ENCODE measurements at places on chromosomes 1 and 21.
A peak's percentile ranks its signal among the peaks of the same experiment; 100 is the strongest.

GRCh38 chr21:43369124-43369523 lies 57.8 kb downstream of the SIK1 start:
- no peak for DNase-seq

DNA sequence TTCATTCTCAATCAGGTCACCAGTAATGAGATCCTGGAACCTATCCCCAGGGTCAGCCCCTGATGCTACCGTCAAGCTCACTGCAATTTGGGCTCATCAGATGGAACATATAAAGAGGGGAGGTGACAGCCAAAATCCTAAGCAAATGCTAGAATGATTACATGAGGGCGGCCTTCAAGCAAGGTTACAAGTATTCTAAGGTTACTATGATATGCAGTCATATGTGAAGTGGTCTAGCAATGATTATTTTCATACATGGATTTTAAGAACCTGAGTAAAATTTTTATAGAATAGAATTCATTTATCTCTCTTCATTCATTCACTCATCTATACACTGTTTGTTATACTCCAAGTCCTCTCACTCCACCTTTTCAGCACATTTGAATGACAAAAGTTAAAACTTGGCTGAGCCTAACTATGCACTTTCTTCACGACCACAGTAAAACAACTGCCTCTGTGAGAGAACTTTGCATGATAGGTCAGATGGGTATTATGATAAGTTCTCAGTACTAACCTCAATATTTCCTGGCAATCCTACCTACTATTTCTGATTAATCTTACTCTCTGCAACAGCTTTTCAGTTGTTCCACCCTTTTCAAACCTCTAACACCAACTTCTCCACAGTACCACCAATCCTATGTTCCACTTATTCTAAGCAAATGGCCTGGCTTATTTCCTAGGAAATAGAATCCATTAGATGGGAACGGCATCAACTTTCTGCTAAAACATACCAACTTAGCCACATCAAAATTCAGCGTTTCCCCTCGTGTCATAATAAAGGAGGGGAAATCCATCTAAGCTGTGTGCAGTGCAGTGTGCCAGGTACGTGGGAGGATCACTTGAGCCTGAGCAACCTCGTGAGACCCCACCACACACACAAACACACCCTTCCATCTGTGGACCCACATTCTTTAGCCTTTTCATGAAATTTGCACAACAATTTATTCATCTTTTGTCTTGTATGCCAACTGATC lies 32.0 kb downstream of the LHX9 start:
- no peak for DNase-seq

- DNase-seq: no peak
These were observed 17.2 kb downstream of the JAK1 start for GRCh38 chr1:64948905-64949833.

DNA sequence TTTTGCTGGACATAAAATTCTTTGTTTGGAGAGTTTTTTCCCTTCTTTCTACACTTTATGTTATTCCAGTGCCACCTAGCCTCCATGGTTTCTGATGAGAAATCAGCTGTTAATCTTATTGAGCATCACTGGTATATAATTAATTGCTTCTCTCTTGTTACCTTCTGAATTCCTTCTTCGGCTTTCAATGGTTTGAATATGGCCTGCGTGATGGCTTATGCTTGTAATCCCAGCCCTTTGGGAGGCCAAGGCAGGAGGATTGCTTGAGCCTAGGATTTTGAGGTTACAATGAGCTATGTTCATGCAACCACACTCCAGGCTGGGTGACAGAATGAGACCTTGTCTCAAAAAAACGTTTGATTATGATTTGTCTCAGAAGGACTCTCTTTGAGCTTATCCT lies 13.0 kb upstream of the CNIH4 start:
- no peak for DNase-seq

GRCh38 chr1:41371630-41372599 lies 10.7 kb downstream of the FOXO6 start:
- peak; percentile 66 for DNase-seq

DNA sequence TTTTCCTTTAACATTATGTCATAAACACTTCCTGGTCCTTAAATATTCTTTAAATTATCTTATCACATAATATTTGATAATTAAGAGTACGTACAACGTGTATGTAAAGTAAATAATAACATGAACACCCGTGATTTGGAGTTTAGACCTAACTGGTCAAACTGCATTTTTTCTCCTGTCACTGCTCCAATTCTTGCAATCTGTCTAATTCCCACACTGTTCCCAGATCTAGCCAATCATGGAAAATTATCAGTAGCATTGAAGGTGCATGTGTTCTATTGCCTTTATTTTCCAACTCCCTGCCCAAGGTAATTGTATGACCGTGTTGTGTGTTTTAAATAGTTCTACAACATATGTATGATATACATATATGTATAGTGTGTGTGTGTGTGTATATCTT lies 2.1 kb upstream of the PM20D1 start:
- no peak for DNase-seq

DNA sequence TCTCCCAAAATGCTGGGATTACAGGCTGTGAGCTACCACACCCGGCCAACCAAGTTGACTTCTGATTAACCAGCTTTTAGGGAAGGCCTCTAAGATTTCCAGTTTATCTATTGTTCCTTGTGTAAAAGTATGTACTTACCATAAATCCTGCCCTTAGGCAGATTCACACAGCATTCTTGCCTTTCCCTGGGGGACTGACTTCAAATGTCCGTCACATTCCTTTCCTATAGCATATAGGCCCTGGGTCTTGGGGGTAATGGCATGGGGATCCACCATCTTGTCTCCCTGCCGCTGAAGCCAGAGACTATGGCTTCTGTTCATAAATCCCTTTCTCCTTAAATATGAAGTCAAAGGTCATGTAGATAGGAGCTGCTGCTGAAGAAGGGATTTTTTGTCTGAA lies 872 bp upstream of the PINK1 start:
- DNase-seq: no peak

- DNase-seq: no peak
These were observed 33.7 kb upstream of the IFI44L start for GRCh38 chr1:78586572-78586971.

DNA sequence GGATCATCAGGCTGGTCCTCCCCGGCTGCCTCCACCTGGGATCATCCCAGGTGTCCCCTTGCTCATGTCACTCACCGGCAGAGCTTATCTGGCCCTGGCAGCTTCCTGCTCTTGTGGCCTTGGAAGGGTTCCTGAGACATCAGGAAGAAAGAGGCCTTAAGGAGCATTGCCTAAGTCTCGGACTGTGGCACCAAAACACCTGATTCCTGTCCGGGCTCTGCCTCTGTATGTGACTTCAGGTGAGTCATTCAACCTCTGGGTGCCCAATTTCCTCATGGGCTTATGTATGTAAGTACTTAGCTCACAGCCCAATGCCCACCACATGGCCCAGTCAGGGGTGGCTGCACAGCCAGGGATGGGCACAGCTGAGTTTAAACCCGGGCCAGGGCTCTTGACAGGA lies 255.9 kb upstream of the VAMP3 start:
- no peak for DNase-seq

- DNase-seq: no peak
These were observed 9.0 kb upstream of the SRM start for GRCh38 chr1:11068600-11069473.

GRCh38 chr1:71428029-71428428 lies 347.2 kb upstream of the ZRANB2 start:
- DNase-seq: no peak

- DNase-seq: peak; percentile 44
These were observed 176.0 kb downstream of the CAMTA1 start for GRCh38 chr1:6961289-6961688.

DNA sequence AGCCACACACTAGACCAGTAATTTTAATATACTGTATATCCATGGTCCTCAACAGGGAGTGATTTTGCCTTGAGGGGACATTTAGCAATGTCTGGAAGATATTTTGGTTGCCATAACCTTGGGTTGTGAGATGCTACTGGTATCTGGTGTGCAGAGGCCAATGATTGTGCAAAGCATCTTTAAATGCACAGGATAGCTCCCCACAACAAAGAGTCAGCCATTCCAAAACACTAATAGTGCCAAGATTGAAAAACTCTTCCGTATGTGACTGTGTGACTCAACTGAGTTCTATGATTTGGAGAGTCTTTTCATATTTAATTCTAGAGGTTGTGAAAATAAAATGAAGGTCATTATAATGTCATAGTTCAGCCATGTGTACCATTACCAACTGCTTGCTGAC lies 141.4 kb upstream of the CACYBP start:
- DNase-seq: no peak

GRCh38 chr1:64348961-64349648 lies 120.8 kb upstream of the CACHD1 start:
- no peak for DNase-seq

DNA sequence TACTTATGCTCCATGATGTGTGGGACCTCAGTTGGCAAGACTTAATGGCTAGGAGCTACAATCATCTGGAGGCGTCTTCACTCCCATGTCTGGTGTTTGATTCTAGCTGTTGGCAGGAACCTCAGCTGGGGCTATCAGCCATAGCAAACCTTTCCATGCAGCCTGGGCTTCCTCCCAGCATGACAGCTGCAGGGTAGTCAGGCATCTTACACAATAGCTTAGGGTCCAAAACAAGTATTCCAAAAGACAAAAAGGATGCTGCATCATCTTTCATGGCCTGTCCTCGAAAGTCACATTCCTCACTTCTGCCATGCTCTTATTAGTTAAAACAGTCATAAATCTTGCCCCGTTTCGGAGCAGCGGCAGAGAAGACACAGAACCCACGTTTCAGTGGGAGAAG lies 90.9 kb downstream of the LRRC8C start:
- DNase-seq: no peak

- DNase-seq: no peak
These were observed 5.8 kb downstream of the PAFAH2 start for GRCh38 chr1:25991937-25992688.

- DNase-seq: no peak
These were observed 147.9 kb downstream of the MRPL39 start for GRCh38 chr21:25459365-25459764.

DNA sequence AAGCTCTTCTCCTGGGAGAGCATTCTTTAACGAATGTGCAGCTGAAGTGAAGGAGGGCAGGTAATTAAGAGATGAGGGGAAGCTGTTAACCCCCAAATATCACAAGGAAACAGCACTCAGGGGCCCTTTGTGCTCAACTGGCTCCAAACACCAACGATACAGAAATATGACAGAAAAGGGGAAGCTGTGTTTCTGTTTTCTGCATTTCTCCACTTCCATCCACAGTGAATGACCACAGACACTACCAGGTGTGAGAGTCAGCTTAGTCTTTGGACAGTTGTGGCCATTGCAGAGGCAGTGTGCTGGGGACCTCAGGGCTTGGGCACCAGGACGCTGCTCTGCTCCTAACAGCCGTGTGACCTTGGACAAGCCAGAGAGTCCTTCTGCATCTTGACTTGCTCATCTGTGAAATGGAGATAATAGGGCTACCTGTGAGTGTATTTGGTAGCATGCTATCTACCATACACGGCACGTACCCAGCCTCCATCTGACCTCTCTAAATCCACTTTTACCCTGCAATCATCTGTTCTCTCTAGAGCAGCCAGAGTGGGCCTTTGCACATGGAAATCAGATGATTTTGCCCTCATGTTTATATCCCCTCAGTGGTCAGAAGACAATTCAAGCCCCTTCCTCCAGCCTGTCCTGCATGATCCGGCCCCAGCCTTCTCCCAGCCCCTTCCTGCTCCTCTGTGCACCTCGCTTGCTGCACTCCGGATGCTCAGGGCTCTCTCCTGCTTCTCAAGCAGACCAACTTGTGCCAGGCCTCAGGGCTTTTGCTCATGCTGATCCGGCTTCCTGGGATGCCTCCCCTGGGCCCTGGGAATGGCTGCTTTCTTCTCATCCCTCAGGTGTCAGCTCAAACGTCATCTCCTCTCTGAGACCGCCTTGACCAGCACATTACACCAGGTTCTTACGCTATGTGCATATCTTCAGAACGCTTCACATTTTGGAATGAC lies 4.7 kb upstream of the TINAGL1 start:
- no peak for DNase-seq

DNA sequence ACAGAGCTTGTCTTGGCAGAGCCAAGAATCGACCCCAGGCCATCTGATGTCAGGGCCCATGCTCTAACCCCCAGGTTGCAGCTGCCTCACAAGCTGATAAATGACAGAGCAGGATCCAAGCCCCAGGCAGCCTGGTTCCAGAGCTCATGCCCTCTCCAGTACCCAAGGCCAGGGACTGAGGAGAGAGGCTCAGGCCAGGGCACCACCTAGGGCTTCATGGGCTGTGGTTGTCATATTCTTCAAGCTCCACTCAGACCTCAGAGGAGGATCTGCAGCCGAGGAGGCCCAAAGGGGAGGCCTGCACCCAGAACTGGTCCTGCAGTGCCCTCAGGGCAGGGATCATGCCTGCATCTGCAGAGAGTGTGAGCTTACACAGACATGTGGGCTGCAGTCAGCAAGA lies 301.1 kb downstream of the MATN1 start:
- DNase-seq: no peak

GRCh38 chr1:68232289-68233148 lies at the start of gene WLS:
TSS of gene WLS (minus strand) at chr1:68232523. CDS start at chr1:68232299, 224 bp downstream.
- peak; percentile 82 for DNase-seq

- DNase-seq: no peak
These were observed 2.8 kb downstream of the BATF3 start for GRCh38 chr1:212696721-212697331.

- DNase-seq: no peak
These were observed 42.7 kb downstream of the ATP5PF start for GRCh38 chr21:25691976-25692375.

DNA sequence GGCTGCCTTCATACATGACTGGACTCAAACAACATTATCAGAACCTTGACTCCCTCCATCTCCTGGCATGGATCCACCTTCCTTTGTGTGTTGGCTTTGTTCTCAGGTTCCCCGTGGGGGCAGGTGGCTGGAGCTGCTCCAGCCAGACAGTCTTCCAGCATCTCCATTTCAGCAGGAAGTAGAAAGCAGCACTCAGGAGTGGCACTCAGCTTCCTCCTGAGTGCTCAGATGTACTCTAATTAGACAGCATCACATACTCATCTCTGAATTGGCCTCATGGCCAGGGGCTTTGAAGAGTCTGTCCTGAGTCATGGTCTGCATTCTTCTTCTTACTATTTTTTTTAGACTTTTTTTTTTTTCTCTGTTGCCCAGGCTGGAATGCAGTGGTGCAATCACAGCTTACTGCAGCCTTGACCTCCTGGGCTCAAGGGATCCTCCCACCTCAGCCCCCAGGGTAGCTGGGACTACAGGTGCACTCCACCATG lies 27.9 kb downstream of the OVAAL start:
- DNase-seq: peak; percentile 26

GRCh38 chr21:41368735-41369104 lies 6.9 kb downstream of the MX2 start:
- DNase-seq: no peak

DNA sequence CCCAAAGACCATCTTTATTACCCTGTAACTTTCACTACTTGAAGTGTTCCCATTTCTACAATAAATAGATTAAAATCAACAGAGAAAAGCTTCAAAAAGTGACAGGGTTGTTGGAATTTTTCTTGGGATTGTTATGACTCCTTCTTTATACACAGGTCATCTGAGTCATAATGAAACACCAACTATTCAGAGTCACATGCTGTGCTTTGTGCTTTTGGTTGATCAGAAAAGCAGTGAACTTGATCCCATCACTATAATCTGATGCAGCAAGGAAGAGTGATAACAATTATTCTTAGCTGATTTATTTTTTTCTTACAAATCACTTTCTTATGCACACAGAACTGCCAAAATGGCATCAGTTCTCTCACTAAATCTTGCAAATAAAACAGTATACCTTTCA lies 422.9 kb downstream of the PTBP2 start:
- DNase-seq: no peak
